ENCODE measurements at places on chromosomes 5 and 9. TPM values are rescaled to one million over a fixed set of nuclear protein-coding genes. Genes with fewer than 3 reads are reported as not detected.

Gene SYK
- 4.9 TPM for total RNA-seq

Gene ANKRD55
- total RNA-seq: 0.28 TPM

Gene RASEF
- total RNA-seq: 18.9 TPM

Gene CERT1
- 42.0 TPM for total RNA-seq

Gene PCYOX1L
- total RNA-seq: 9.1 TPM

Gene DMGDH
- 0.16 TPM for total RNA-seq

Gene GABRA6
- not detected for total RNA-seq

Gene WNK2
- 6.2 TPM for total RNA-seq

Gene CDH10
- 8.9 TPM for total RNA-seq

Gene PCDHB14
- total RNA-seq: 3.9 TPM

Gene TAF11L11
- total RNA-seq: not detected

Gene AHRR
- total RNA-seq: 1.8 TPM

Gene ORM1
- 397 TPM for total RNA-seq

Gene CDX1
- total RNA-seq: 54.6 TPM

Gene PCDH1
- total RNA-seq: 10.5 TPM

Gene PLAC8L1
- total RNA-seq: 1.5 TPM

Gene STPG3
- total RNA-seq: not detected

Gene EGFLAM
- total RNA-seq: 9.0 TPM

Gene PCDHB2
- total RNA-seq: 23.0 TPM

Gene SLC6A3
- total RNA-seq: not detected

Gene SPATA9
- total RNA-seq: not detected

Gene TNFSF8
- total RNA-seq: not detected

Gene TTC39B
- total RNA-seq: 19.3 TPM

Gene PCDHGA3
- total RNA-seq: not detected

Gene PDE6A
- 3.6 TPM for total RNA-seq

Gene PHPT1
- total RNA-seq: 111 TPM

Gene RAB3C
- total RNA-seq: 5.2 TPM
